ENCODE measurements at places on chromosomes 16 and 17. TPM values are rescaled to one million over a fixed set of nuclear protein-coding genes. Genes with fewer than 3 reads are reported as not detected.

The ICAM2 gene
- 0.43 TPM for total RNA-seq

The ARL6IP1 gene
- total RNA-seq, result 230 TPM

The CA5A gene
- not detected for total RNA-seq

The TP53TG3 gene
- total RNA-seq, result 0.48 TPM

The IGSF6 gene
- not detected for total RNA-seq

The ADAP2 gene
- 6.3 TPM for total RNA-seq

The TBC1D3G gene
- total RNA-seq, result not detected

The GPR179 gene
- total RNA-seq, result 0.24 TPM

The TPSB2 gene
- total RNA-seq, result not detected

The KRT12 gene
- total RNA-seq, result not detected

The HIC1 gene
- 3.0 TPM for total RNA-seq

The CACNG5 gene
- total RNA-seq, result not detected

The CD79B gene
- total RNA-seq, result not detected

The EVI2A gene
- total RNA-seq, result under 0.01 TPM

The NPIPB9 gene
- total RNA-seq, result 1.2 TPM

The HOXB4 gene
- total RNA-seq, result 0.21 TPM

The C1QTNF8 gene
- not detected for total RNA-seq

The CD300LG gene
- not detected for total RNA-seq

The ABCC6 gene
- 0.48 TPM for total RNA-seq

The CCL1 gene
- not detected for total RNA-seq

The MYH3 gene
- 0.48 TPM for total RNA-seq

The ZSCAN10 gene
- not detected for total RNA-seq

The ZFHX3 gene
- total RNA-seq, result 3.1 TPM

The KRT15 gene
- 92.7 TPM for total RNA-seq

The NHERF2 gene
- total RNA-seq, result 12.8 TPM

The PPP1R27 gene
- total RNA-seq, result not detected

The KLHL10 gene
- not detected for total RNA-seq

The ARHGAP44 gene
- 0.64 TPM for total RNA-seq

The MT1M gene
- total RNA-seq, result 12.5 TPM

The PLEKHH3 gene
- total RNA-seq, result 33.5 TPM

The KRT32 gene
- not detected for total RNA-seq

The CCL17 gene
- total RNA-seq, result not detected

The SLFN14 gene
- total RNA-seq, result not detected

The ANKRD40CL gene
- not detected for total RNA-seq

The NPIPB2 gene
- total RNA-seq, result 1.7 TPM

The GDE1 gene
- 67.0 TPM for total RNA-seq

The CNTNAP1 gene
- 2.2 TPM for total RNA-seq

The C16orf74 gene
- 100 TPM for total RNA-seq

The TMEM204 gene
- total RNA-seq, result under 0.01 TPM

The MGRN1 gene
- total RNA-seq, result 10.2 TPM

The ZNF18 gene
- 8.3 TPM for total RNA-seq

The HS3ST4 gene
- not detected for total RNA-seq

The NAE1 gene
- total RNA-seq, result 78.6 TPM

The SLC35G6 gene
- total RNA-seq, result not detected

The LHX1 gene
- total RNA-seq, result 1.2 TPM

The KRTAP9-2 gene
- total RNA-seq, result not detected

All from tracheal epithelial cell (primary cell).